Renal pelvis (tissue), 12 donors: ENCODE measurements at places on chromosomes 6 and 20. TPM values are rescaled to one million over a fixed set of nuclear protein-coding genes. Genes with fewer than 3 reads are reported as not detected.

The EFCAB8 gene
- 0.09 TPM for polyA plus RNA-seq

The CCN2 gene
- 213 TPM for polyA plus RNA-seq

GRCh38 chr6:25038999-25039398 lies 103.2 kb upstream of the RIPOR2 start:
- DNase-seq: no peak

DNA sequence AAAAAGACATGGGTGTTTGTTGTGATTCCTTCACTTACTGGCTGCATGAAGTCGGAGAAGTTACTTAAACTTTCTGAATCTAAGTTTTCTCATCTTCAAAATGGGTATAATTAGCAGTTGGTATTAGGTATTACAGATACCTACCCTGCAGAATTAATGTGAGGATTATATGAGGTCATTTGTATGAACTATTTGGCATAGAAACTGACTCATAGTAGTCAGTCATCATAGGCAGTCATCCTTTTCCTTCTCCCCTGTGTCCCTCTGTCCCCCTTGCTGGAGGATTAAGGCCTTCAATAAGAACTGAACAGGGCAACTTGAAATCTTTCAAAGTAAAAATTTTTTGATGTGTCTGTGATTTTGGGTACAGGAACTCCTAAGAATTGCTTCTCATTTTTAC lies 26.3 kb downstream of the RALGAPB start:
- no peak for DNase-seq
